ENCODE measurements at places on chromosomes 3 and 15. TPM values are rescaled to one million over a fixed set of nuclear protein-coding genes. Genes with fewer than 3 reads are reported as not detected.

The HIGD2B gene
- total RNA-seq, result not detected

The IL20RB gene
- 4.2 TPM for total RNA-seq

The UROC1 gene
- total RNA-seq, result not detected

The CHRM5 gene
- total RNA-seq, result not detected

The SHQ1 gene
- total RNA-seq, result 11.0 TPM

The GPR149 gene
- total RNA-seq, result not detected

The MEX3B gene
- 2.2 TPM for total RNA-seq

The PEX5L gene
- under 0.01 TPM for total RNA-seq

The RAD51 gene
- total RNA-seq, result 3.1 TPM

The HAUS2 gene
- total RNA-seq, result 17.3 TPM

The MASP1 gene
- total RNA-seq, result 3.6 TPM

The RGMA gene
- total RNA-seq, result 8.2 TPM

The DTWD1 gene
- 15.3 TPM for total RNA-seq

The IMPG2 gene
- 0.33 TPM for total RNA-seq

The CSPG4 gene
- total RNA-seq, result 183 TPM

The SLC28A1 gene
- total RNA-seq, result not detected
